Adrenal gland (tissue), 19 donors: ENCODE measurements at places on chromosomes 3 and 15.

- DNase-seq: peak; percentile 47
Measured at GRCh38 chr3:150367757-150368156, 40.3 kb upstream of the TSC22D2 start.

DNA sequence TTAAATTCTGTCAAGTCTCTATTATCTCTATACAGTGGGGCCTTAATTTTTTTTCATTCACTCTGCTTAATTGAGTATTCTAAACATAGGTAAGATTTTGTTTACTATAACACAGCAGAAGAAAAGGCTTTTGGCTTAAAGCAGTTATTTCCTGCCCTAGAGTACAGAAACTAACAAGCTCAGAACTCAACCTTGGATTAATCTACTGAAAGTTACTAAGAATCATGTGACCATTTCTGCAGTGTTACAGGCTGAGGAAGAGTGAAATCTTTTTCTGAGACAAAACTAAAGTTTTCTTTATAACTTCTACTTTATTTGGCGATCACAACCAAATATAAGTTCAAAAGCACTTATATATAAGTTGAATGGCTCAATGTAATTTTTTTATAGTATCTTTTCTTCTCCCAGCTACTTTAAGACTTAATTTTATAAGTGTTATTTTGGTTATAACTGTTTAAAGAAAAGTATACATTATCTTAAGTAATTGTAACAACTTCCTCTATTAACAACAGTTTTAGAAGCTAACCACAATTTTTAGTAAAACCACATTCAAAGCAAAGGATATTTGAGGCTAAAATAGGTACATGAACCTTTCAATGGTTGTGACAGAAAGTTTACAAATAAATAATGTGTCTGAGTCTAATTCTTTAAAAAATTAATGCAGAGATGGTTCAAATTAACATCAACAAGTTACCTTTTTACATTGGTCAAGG lies 240.6 kb upstream of the NAALADL2 start:
- DNase-seq: no peak

GRCh38 chr3:112653881-112654300 lies 12.9 kb upstream of the CCDC80 start:
- DNase-seq: no peak

GRCh38 chr3:160950542-160950941 lies 154.6 kb downstream of the B3GALNT1 start:
- DNase-seq: no peak

- no peak for DNase-seq
Measured at GRCh38 chr3:105829871-105830622, 38.8 kb downstream of the CBLB start.

DNA sequence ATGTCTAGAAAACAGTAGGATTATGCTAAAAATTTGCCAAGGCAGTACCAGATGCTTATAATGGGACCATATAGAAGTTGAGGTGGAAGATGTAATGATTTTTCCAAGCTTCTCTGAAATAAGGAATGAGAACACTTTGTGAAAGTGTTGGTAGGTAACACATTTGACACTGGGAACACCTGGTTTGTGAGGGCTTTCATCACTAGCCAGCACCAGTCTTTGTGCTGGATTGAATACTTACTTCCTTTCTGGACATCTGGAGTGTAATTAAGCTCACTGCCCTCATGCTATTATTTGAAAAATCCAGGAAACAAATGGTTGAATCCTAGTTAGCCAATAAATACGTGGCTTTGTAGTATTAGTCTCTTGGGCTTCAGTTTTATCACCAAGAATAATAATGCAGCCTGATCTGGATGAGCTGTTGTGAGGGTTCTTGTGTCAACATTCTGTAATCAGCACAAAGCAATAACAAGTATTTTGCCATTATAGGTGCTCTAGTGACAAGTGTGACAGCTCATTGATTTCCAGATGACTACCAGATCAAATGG lies 12.9 kb downstream of the CCDC80 start:
- no peak for DNase-seq
